ENCODE measurements at places on chromosomes 2 and 18.

DNA sequence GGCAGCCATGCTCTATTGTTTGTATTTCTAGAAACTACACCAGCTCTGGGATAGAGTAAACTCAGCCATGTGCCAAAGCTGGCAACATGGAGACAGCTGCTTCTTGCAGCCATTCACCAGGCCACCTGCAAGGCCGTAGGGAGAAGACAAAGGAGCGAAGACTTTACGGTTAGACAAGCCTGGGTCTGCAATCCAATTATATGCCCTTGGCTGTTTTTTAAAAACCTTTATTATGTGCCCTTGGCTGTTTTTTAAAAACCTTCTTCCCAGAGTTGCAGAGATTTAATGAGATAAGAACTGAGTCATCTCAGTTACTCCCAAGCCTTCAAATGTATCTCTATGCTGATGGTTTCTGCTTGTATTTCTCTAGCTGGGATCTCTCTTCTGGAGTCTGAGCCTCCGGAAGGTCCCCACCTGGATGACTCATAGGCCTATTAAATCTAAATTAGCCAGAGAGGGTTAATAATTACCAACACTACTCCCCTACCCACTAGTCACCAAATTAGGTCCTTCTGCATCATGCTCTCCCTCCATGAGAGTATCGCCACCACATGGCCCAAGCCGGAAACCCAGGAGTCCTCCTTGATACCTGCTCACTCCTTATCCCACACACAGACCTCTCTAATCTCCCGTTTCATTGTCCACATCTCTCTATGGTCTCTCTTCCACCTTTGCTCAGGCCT, 17.5 kb upstream of the DPP4 start:
- H3K36me3 ChIP-seq, result no peaks in the 10 kb centered on the region
- no peak overlapping the region for H3K4me3 ChIP-seq
- no peak overlapping the region for H3K27ac ChIP-seq
- H3K4me1 ChIP-seq, result peaks cover 10% of the 10 kb centered on the region
- no peak for DNase-seq
- no peaks in the 10 kb centered on the region for H3K27me3 ChIP-seq

- peaks cover 37% of the 10 kb centered on the region for H3K4me1 ChIP-seq
- no peak for DNase-seq
- H3K27me3 ChIP-seq, result no peaks in the 10 kb centered on the region
- no peak overlapping the region for H3K4me3 ChIP-seq
- no peak overlapping the region for H3K27ac ChIP-seq
Observed at GRCh38 chr18:47898696-47899095, 31.8 kb downstream of the SMAD2 start.

DNA sequence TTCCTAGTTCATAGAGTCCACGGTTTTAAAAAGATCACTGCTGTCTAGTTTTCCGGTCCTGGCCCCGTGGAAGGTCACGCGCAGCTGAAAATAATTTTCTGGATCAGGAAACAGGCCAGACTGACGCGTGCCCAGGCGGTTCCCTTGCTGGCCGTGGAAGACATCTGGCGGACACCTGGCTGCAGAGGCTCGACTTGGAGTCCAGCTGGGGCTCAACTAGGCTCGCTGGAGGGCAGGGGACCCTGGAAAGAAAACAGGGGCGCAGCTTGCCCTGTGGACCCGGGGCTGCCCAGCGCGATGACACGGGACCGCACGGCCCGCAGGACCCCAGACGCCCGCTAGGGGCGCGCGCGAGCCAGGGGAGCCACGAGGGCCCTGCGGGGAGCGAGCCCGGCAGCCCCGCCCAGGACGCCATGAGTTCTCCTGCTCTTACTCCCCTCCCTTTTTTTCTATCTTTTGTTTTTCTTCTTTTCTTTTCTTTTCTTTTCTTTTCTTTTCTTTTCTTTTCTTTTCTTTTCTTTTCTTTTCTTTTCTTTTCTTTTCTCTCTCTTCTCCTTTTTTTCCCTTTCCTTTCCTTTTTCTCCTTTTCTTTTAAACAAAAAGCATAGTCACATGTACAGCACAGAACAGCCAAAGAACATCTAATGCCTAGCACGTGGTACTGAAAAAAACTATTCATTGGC, 43.2 kb upstream of the UBE2F start:
- peak overlapping the region; percentile 40 for H3K4me3 ChIP-seq
- H3K4me1 ChIP-seq, result peaks cover 14% of the 10 kb centered on the region
- peak; percentile 86 for DNase-seq
- H3K27ac ChIP-seq, result peak overlapping the region; percentile 51
- H3K27me3 ChIP-seq, result no peaks in the 10 kb centered on the region

- DNase-seq, result no peak
- no peak overlapping the region for H3K4me3 ChIP-seq
- H3K36me3 ChIP-seq, result no peaks in the 10 kb centered on the region
- no peaks in the 10 kb centered on the region for H3K27me3 ChIP-seq
- H3K27ac ChIP-seq, result no peak overlapping the region
Observed at GRCh38 chr2:66318009-66318561, 116.8 kb upstream of the MEIS1 start.

All from lower lobe of right lung (tissue), 2 donors.